ENCODE measurements at places on chromosomes 11 and 22.
A peak's percentile ranks its signal among the peaks of the same experiment; 100 is the strongest.

DNA sequence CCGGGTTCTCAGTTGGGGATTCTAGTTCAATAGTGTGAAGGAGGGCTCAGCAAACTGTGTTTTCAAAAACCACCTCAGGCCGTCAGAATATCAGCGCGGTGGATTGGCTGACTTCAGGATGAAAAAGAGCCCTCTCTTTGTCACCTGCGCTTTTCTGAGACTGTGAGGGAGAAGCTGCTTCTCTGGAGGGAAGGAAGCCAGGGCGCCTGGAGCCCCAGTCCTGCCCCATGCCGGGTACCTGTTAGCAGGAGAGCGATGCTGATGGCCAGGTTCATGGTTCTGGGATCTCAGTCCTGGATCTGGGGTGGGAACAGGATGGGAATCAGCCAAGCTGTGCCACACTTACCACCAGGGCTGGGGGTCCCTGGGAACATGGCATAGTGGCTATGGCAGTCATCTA, 2.3 kb downstream of the THY1 start:
- no peak for DNase-seq

- no peak for DNase-seq
Measured at GRCh38 chr11:40602866-40603552, 856.4 kb downstream of the LRRC4C start.

- DNase-seq = no peak
Measured at GRCh38 chr11:130103296-130103814, 33.7 kb downstream of the APLP2 start.

DNA sequence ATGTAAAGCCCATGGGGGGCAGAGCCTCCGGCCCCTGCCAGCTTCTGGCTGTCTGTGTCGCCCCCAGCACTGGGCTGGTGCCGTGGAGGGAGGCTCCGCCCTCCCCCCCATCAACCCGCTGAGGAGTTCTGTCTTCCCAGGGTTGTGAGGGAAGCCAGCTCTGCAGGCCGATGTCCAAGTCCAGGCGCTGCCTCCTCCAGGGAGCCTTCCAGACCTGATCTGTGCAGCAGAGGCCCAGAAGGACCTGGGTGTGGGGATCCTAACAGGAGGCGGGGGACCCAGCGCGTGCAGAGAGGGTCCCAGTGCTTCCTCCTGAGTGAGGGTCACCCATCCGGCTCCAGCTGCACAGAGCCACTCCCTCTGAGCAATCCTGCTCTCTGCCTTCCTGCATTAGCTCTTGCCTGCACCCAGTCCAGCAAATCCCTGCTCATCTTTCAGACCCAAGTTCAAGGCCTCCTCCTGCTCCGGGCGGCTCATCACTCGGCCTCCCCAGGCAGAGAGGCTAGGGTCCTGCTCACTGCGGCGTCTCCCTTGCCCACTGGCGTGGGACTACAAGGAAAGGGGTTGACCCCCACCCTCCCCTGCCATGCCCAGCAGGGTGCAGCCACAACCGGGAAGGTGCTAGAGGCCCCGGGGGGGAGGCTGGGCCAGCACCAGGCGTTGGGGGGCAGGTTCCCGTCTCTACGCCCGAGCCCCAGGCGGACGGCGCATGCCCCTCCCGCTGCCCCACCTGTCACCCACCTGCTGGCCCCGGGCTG, 16.4 kb downstream of the PRR33 start:
- DNase-seq = no peak

- DNase-seq = no peak
Measured at GRCh38 chr22:26849575-26849974, 192.2 kb downstream of the MIAT start.

DNA sequence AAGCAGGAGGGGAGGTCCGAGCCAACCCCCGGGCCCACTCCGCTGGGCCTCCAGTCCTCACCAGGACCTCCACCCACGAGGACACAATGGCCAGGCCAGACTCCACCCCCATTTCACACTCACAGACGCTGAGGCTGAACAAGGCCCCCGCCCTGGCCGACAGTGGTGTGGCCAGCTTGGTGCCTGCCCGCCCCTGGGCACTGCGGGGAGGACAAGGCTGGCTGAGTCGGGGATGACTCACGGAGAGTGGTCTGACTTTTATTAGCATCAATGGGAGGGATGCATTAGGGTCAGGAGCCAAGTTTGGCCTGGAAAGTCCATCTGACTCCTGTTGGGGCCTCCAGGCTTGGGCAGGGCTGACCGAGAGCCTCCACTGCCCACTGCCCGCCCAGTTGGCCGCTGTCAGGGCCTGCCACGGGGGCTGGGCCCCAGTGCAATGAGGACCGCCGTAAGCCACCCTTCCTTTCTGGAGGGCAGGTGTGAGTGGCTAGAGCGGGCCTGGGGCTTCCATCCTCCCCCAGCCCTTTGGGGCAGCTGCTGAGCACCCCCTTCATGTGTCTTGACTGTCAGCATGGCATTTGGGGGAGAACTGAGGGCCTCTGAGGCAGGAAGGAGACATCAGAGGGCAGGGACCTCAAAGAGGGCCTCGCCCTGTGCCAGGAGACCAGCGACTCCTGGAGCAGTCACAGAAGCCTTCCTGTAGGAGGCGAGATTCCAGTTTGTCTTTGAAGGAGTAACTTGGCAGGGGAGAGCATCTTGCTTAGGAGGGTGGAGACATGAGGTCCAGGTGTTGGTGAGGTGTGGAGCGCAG, 10.6 kb downstream of the TSPAN32 start:
- DNase-seq = no peak

DNA sequence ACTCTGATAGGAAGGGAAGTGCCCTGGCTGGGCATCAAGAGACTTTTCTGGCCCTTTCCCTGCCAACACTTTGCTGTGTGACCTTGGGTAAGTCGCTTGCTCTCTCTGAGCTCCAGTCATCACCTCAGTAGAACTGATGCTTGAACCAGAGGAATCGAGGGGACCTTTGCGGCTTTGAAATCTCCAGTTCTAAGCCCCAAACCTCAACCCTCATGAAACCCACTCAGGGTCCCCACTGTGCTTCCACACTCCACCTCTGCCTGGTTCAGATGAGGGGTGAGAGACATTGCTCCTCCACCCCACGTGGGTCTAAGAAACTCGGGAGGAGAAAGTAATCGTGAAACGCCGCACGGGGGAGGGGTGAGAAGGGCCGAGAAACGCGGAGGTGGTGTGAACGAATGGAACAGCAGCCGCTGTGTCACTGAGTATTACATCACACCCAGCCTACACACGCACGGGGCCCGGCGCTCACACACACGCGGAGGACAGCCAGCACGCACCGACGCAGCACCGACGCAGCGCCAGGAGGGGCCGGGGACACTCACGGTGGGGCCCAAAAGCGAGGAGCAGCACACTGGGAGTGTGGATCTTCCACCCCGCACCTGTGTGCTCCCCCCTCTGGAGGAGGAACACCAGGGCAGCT, 4.3 kb downstream of the RTN4RL2 start:
- DNase-seq = no peak

- DNase-seq = no peak
Measured at GRCh38 chr11:15289723-15290122, 175.0 kb downstream of the INSC start.

- DNase-seq = no peak
Measured at GRCh38 chr11:47518212-47518964, 34.5 kb downstream of the CELF1 start.

DNA sequence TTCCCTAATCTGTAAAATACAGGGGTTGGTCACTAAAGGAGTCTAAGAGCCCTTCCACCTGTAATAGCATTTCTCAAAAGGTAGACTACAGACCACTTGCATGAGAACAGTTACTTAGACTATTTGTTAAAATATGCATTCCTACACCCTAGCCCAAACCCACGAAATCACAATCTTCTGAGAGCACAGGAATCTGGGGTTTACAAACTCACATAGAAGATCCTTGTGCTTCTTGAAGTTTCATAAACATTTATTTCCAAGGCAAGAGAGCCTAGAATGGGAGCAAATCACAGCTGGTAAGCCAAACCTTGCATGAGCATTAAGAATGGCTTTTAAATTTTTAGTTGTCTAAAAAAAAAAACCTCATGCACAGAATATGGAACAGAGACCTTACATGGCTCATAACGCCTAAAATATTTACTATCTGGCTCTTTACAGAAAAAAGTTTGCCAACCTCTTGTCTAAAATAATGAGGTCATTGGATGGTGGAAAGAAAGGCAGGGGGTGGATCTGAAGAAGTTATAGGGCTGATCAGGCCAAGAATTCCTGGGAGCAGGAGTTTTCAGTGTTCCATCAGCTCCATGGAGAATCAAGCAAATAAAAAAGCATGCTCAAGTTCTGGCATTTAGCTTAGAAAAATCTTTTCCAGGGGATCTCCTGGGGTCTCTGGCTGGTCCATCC, 133.4 kb downstream of the CCDC34 start:
- no peak for DNase-seq

DNA sequence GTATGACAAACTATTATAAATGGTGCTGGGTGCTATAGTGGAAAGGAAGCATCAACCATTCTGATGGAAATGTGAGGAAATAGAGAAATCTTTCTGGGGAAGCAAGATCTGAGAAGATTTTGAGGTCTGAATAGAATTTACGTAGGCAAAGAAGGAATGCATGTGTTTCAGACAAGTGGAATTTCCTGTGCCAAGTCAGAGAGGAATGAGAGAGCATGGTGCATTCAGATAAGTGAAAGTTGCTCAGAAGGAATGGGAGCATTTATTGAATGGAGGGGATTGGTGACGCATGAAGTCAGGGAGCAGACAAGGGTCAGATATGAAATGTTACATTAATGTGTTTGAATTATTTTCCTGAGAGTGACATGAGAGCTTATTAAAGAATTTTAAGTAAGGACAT, 725.5 kb downstream of the METTL15 start:
- no peak for DNase-seq

DNA sequence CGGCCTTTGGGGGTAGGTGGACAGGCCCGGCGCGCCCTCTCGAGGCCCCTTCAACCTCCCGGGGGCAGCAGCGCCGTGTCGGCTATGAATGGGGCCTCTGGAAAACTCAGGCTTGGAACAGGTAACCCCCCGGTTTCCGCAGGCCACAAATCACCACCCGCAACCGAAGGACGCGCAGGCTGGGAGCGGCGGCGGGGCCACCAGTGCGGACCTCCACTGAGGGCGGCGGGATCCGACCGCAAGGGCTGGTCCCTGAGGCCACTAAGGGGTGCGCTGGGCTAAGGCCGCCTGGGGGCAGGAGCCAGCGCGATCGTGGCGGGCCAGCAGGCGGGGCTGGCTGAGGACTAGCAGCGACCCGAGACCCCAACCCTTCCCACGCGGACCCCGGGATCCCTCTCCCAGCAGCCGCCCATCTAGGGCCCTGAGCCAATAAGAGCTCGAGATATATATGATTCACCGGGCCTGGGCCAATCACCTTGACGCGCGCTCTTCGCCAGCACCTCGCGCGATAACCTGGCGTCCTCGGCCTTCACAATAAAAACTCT, 609 bp upstream of the ATF4 start:
- DNase-seq = peak; percentile 95

- DNase-seq = no peak
Measured at GRCh38 chr11:127866109-127866508, 721.2 kb downstream of the ETS1 start.

GRCh38 chr22:48366591-48366990, 1461.1 kb downstream of the BRD1 start:
- DNase-seq = no peak

GRCh38 chr11:19345848-19346681, 105.3 kb upstream of the E2F8 start:
- DNase-seq = no peak

DNA sequence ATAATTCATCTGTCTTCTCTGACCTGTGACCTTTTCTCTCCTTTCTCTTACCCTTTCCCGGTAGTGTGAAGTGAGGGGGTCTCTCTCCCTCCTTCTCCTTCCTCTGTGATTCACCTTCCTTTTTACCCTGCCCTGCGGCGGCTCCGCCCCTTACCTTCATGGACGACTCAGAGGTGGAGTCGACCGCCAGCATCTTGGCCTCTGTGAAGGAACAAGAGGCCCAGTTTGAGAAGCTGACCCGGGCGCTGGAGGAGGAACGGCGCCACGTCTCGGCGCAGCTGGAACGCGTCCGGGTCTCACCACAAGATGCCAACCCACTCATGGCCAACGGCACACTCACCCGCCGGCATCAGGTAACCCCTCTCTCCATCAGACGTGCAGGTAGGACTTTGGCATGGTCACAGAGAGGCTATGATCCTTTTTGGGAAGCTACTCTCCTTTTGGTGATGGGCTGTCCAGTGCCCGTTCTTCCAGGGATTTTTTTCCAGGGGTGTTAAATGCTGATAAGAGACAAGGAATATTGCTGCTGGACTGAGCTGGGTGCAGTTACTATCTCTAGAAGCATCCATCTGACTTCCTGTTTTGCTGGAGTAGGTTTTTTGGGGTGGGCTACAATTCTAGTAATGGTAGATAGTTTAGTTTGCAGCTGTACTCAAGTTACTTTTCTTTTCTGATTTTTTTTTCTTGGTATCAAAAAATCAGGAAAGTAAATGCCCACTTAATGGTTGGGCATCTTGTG, 29.9 kb downstream of the CTNND1 start:
- DNase-seq = peak; percentile 15

DNA sequence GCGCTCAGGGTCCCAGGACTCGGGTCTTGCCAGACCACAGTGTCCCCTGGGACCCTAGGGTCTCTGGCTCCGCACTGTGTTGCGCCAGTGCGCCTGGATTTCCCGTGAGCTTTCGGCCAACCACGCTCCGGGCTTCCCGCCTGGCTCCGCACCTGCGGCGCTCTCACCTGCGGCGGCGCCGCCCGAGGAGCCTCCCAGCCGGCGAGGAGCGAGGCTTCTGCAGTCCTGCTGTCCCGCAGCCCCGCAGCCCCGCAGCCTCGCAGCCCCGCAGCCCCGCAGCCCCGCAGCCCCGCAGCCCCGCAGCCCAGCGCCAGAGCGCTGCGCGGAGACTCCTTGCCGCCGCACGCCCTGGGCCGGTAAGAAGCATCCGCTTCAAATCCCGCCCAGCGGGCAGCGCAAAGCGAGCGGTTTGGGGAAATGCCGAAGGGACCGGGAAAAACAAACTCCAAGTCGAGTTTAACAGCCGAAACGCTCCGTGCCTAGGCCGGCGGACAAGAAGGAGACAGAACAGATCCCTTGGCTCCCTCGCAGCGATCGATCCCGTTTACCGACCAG, 939 bp downstream of the ALX4 start:
- no peak for DNase-seq

GRCh38 chr11:29251738-29252137, 765.1 kb downstream of the KCNA4 start:
- no peak for DNase-seq

Measured in stimulated activated naive CD8-positive, alpha-beta T cell treated with anti-CD3 and anti-CD28 coated beads, Interleukin-15, Interleukin-2, amounts not matched to agents 100 U/mL and 50 U/mL, for 24 hours (primary cell).